Thyroid gland (tissue), 4 donors: ENCODE measurements at places on chromosomes 4 and X. TPM values are rescaled to one million over a fixed set of nuclear protein-coding genes. Genes with fewer than 3 reads are reported as not detected.
A peak's percentile ranks its signal among the peaks of the same experiment; 100 is the strongest.

DNA sequence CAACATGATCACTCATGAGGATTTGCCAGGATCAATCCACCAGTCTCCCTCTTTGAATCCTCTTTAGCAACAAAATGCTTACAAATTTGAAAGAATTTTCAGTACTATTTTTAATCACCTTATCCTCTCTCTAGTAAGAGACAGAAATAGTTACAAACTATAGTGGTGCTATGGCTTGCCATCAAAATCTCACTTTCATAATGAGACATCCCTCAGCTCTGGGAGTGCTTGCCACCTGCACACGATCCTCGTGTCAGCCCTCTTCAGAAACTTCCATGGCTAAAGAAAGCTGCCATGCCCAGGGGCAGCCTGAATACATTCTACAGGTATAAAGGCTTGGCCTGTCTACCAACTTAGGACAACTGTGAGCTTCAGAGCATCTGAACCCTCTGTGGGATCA lies 5.1 kb upstream of the DHX15 start:
- H3K4me3 ChIP-seq, result no peak overlapping the region
- no peak overlapping the region for H3K27ac ChIP-seq
- no peaks in the 10 kb centered on the region for H3K27me3 ChIP-seq
- no peaks in the 10 kb centered on the region for H3K36me3 ChIP-seq
- DNase-seq, result no peak

GRCh38 chr4:139575072-139575471 lies 19.1 kb upstream of the SETD7 start:
- H3K27ac ChIP-seq, result no peak overlapping the region
- no peaks in the 10 kb centered on the region for H3K36me3 ChIP-seq
- H3K27me3 ChIP-seq, result no peaks in the 10 kb centered on the region
- peak; percentile 17 for DNase-seq

DNA sequence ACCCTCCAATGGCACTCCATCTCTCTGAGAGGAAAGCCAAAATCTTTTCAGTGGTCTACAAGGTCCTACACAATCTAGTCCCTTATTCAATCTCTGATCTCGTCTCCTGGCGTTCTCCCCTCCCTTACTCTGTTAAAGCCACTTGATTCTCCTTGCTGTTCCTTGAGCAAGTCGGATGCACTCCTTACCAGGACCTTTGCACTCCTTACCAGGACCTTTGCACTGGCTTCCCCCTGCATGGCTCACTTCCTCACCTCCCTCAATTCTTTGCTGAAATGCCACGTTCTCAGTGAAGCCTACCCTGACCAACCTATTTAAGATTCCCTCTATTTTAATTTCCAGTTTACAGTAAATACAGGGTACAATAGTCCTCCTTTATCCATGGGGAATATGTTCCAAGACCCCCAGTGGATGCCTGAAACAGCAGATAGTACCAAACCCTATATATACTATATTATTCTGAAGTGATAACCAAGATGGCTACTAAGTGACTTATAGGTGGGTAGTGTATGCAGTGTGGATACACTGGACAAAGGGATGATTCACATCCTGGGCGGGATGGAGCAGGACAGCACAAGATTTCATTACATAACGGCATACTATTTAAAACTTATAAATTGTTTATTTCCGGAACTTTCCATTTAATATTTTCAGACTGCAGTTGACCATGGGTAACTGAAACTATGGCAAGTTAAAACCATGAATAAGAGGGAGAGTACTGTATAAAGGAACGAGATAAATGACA lies 6.5 kb upstream of the DLG3 start:
- H3K27ac ChIP-seq, result no peak overlapping the region
- H3K4me3 ChIP-seq, result no peak overlapping the region
- peaks cover 3% of the 10 kb centered on the region for H3K27me3 ChIP-seq
- no peak for DNase-seq
- H3K36me3 ChIP-seq, result no peaks in the 10 kb centered on the region

DNA sequence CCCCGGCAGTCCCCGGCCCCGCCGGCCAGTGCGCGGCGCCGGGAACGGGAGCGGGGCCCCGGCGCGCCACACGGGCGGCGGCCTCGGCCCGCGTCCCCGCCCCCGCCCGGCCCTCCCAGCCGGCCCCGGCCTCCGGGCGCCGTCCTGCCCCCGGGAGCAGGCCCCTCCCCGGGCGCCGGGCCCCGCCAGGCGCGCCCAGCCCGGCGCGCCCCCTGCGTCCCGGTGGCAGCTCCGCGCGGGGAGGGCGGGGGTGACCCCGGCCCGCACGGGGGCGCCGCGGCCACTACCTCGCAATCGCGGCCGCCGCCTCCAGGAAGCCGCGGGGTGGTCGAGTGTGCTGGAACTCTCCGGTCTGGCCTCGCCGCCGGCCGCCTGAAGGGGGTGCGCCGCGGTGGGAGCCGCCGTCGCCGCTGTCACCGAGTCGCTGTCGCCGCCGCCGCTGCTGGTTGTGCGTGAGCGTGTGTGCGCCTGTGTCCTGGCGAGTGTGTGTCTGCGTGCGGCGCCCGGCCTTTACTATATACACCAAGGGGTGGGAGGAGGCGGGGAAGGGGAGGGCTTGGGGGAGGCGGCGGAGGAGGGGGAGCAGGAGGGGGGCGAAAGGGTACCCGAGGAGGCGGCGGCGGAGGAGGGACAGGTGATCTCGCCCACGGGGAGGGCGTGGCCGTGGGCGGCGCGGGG lies at the start of gene RAI2:
TSS of gene RAI2 (minus strand) at position 488 of the 678 bp plus-strand sequence. CDS start 59,288 bp downstream, outside the sequence.
- H3K27ac ChIP-seq, result peak within 1 kb of the TSS; percentile 61
- no peaks in the 10 kb centered on the region for H3K4me1 ChIP-seq
- H3K36me3 ChIP-seq, result no peaks in the 10 kb centered on the region

The ITM2A gene
- total RNA-seq, result 91.0 TPM

The FAM9C gene
- total RNA-seq, result 0.11 TPM

The NR3C2 gene
- total RNA-seq, result 51.6 TPM

The LIN54 gene
- 14.8 TPM for total RNA-seq

The BTC gene
- 7.9 TPM for total RNA-seq
